ENCODE measurements at places on chromosomes 5 and 9.
A peak's percentile ranks its signal among the peaks of the same experiment; 100 is the strongest.

DNA sequence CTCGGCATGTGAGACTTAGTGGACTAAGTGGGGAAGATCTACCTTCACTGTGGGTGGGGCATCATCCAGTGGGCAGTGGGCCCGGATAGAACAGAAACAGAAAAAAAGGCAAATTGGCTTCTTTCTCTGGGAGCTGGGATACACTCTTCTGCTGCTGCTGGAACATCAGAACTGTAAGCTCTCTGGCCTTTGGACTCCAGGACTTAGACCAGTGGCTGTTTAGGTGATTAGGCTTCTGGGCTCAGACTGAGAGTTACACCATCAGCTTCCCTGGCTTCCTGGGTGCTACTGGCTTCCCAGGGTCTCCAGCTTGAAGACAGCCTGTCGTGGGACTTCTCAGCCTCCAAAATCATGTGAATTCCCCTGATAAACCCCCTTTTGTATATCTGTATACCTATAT, 122.7 kb upstream of the SLC28A3 start:
- no peak for DNase-seq

GRCh38 chr5:126984632-126985031, 45.7 kb downstream of the MARCHF3 start:
- no peak for DNase-seq

GRCh38 chr9:137315581-137316011, 13.5 kb upstream of the NRARP start:
- no peak for DNase-seq

DNA sequence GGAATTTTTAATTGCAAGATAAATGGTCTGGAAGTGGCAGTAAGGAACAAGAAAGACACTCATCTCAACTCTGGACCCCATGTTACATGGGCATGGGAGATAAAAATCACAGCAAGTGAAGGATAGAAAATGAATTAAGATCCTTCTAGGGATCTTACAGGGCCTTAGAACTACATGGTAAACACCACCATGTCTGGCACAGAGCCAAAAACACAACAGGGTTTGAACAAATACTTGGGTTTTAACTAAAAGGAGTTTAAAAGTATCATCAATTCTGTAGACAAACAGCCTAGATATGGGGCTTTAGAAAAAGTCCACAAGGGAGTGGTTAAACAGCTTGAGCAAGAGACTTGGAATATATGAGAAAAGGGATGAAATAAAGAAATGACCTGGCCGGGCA, 366.4 kb downstream of the ARL15 start:
- no peak for DNase-seq

DNA sequence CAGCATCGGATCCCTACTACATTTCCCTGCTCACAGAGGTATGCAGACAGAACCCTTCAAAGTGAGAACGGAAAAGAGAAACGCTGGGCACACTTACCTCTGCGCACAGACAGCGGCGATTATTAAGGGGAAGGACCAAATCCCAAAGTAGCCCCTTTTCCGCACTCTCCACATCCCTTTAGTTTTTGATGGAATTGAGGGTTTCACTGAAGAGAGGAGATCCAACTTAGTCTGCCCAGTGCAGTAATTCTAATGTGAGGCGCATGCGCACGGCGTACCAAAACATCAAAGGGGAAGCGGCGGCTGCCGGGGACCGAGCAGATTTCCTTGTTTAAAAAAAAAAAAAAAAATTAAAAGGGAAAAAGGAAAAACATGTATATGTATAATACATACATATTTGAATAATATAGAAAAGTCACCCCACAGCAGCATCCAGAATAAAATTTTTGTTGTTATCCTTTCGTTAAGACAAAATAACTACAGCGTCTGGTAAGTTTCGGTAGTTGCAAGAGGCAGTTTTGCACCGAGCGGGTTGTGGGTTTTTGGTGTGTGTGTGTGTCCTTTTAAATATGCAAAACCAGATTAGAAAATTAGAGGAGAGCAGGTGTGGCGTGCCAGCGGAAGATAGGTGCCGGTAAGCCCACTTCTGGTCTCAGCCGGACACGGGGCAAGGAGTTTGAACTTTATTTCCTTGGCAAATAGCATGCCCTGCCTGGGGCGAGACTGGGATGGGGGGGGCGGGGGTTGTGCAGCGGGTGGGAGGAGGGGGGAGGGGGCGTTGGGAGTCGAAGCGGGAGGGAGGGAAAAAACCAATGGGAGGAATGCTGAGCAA, at the start of gene GABRB2:
Gene GABRB2, minus strand, starts transcription at position 256 of the 832 bp plus-strand sequence. Its CDS starts 82 bp downstream, at position 174.
- DNase-seq = no peak

DNA sequence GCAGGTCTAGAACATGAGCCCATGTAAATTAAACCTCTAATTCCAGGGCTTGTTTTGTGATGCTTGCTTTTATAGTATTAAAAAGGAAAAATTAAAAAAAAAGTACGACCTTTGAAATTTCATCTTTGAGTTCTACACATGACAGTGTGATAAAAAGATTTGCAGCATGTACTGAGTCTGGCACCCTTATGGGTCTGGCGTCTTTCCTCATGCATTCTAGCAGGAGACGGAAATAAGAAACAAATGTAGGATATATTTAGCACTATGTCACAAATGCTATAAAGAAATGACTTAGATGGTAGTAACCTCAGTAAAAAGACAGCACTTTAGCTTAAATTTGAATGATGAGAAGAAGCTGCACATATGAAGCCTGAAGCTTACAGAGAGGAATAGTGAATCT, 1474.3 kb upstream of the CDH6 start:
- DNase-seq = no peak

DNA sequence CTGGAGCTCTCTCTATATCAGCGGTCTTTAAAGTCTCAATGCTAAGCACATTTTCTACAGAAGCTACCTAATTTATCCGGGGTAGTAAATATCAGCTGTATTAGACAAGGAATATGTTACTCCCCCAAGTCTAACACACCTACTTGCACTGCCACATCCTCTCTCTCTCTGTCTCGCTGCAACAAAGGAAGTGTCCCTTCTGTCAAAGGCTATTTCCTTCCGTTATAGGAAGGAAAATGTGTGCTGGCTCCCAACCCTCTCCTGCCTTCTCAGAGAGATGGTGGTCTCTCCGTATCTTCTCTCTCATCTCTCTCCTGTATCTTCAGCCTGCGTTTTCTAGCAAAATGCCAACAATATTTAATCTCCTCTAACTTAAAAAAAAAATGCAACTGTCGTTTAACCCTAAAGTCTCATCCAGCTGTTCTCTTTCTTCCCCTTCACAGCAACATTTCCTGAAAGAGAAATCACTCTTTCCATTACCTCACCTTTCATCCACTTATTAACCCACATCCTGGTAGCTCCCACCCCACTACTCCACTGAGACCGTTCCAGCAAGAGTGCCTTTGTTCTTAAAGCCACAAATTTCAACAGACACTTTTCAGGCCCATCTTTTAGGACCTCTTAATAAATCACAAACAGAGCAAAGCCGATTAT, 2.3 kb downstream of the TTF1 start:
- DNase-seq = no peak

- DNase-seq = peak; percentile 99
Measured at GRCh38 chr5:400282-401145, 42.5 kb upstream of the EXOC3 start.

DNA sequence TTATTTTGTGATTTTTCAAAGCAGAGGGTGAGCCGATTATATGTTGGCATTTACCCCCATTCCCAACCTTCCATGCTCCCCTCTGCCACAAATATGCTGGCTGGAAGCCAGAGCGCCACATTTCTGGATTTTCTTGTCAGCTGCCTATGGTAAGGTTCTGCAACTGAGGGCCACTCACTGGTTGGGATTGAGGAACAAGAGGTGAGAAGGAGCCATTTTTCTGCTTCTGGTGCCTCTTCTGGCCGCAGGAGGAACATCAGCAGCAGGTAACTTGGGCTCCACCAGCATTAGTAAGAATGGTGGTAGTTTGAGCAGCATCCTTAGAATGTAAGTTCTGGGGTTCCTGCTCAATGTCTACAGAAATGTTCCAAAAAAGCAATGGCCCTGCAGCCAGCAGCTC, 159.5 kb upstream of the MAST4 start:
- DNase-seq = no peak

- no peak for DNase-seq
Measured at GRCh38 chr5:167708449-167708848, 583.0 kb upstream of the WWC1 start.

GRCh38 chr9:79709743-79710674, 138.2 kb downstream of the TLE4 start:
- DNase-seq = no peak

DNA sequence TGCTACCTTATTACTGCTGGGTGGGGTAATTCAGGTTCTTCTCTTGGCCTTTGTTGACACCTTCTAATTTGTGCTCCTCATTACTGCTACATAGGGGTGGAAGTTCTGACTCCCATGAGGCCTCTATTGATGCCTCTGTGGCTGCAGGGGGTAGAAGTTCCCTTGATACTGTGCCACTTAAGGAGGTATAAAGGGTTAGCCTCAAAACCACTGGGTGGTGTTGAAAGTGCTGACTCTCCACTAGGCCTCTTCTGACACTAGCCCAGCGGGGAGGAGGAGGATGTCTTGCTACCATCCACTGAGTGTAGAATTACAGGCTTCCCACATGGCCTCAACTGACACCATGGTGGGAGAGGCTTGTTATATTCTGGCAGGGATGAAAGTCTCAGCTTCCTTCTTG, 36.7 kb upstream of the CCDC112 start:
- DNase-seq = no peak

- DNase-seq = no peak
Measured at GRCh38 chr5:36619012-36619635, 12.7 kb downstream of the SLC1A3 start.

GRCh38 chr9:77183581-77183980, 6.2 kb downstream of the VPS13A start:
- no peak for DNase-seq

- DNase-seq = no peak
Measured at GRCh38 chr9:35501946-35502345, 12.0 kb downstream of the RUSC2 start.

DNA sequence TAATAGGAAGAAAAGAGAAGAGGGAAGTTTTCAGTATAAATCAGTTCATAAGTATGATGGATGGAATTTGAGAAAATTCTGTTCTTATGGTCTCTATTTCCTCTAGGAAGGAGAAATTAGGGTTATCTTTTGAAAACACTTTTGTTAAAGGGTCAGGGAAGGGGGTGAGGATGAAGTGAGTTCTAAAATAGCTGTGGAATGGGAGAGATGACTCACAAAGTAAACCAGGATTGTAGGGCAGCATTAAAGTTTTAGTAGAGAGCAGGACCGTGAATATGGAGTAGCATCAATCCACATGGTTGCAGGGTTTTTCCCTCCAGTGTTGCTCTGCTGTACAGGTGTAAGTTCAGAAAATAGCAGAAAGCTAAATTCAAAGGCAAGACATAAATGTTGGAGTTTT, 32.4 kb downstream of the MUSK start:
- no peak for DNase-seq

DNA sequence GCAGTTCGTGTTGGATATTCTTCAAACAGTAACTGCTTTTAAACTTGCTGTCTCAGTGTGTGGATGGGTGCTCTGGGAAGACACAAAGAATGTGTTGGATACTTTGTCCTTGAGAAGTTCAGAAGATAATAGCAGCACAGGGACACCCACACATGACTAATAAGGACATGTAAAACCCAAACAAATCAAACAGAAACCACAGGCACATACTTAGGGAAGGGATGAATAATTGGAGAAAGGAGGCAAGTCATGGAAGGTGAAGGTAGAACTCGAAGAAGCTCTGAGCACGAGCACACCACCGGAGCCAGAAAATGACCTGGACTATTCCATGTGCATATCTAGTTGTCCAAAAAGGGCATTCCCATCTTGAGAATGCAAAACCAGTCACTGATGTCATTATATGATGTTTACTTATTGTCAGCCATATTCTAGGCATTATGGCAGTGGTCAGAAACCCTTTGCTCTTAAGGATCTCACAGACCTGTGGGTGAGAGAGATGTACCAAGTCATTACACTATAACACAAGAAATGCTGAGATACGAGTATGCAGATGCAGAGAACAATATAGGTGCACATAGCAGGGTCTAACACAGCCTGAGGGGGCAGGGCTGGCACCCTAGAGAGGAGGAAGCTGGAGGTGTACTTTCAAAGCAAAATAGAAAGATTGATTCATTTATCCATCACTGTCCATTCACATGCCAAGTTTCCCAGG, 152.9 kb downstream of the PIK3R1 start:
- DNase-seq = no peak

DNA sequence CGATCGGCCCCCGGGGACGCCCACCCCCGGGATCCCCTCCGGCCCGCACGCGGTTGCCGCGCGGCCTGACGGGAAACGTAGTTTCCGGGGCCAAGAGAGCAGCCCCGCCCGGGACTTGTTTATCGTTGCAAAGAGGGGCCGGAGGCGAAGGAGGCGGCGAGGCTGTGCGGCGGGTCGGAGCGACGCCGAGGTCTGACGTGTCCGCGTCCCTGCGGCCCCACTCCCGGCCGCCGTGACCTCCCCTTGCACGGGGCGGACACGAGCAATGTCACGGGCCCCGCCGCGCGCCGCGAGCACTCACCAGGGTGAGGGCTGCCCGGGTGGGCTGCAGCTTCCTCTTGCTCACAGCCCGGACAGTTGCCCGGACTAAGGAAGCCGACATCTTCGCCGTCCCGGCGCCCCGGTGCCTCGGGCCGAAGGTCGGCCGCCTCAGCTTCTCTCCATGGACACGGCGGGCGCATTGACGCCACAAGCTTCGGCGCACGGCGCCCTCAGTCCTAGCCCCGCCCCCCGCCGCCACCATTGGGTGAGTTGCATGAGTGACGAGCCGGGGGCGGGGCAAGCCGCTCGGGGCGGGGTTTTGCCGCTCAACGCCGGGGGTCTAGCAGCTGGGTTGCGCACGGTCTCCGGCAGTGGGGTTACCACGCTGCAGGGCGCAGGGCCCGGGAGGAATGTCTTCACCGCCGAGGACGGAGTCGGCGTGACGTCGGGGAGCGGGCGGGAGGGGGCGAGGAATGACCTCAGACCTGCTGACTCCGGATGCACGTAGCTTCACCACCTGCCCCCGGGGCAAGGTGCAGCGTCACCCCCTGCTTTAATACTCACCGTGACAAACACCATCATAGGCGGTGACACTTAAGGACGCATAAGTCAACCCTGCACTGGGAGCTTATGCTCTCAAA, at the start of gene ISCA1:
Gene ISCA1, minus strand, starts transcription at position 462 of the 902 bp plus-strand sequence. Its CDS starts 80 bp downstream, at position 382.
- DNase-seq = peak; percentile 40

DNA sequence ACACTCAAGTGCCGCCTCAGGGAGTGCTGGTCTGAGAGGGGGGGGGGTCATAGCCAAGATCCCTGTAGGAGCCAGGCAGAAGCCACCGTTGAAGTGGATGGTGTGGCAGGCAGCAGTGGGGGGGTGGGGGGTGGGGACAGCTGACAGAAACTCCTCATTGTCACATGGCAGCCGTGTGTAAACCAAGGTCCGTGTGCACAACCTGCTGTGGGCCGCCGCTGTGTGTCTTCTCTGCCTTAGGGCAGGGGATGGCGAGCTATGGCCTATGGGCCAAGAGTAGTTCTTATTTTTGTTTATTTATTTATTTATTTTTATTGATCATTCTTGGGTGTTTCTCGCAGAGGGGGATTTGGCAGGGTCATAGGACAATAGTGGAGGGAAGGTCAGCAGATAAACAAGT, 13.4 kb downstream of the SQSTM1 start:
- DNase-seq = no peak

GRCh38 chr9:112384690-112385089, 4.8 kb downstream of the HSDL2 start:
- no peak for DNase-seq
